ENCODE measurements at places on chromosomes 2 and 18. TPM values are rescaled to one million over a fixed set of nuclear protein-coding genes. Genes with fewer than 3 reads are reported as not detected.

- peak; percentile 65 for DNase-seq
These were observed 9.9 kb downstream of the TMBIM1 start for GRCh38 chr2:218282173-218282991.

GRCh38 chr18:42549596-42549995 is 565.9 kb downstream of the RIT2 start:
- DNase-seq, result no peak

DNA sequence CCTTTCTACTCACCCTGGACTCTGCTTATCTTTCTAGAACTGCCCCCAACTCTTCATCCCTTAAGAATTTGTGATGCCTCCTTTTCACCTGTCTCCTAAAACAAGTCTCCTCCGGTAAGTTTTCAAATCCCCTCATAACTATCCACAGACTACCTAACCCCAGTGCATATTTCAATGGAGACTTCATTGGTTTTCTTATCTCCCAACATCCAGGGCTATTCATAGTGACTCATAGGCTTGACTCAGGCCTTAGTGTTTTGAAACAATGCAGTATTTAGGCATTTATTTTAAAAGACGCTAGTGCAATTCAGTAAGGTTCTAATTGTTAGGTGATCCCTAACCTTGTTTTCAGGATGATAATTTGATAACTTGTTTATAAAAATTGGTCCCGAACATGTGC is 399.2 kb downstream of the CPS1 start:
- peak; percentile 61 for DNase-seq

DNA sequence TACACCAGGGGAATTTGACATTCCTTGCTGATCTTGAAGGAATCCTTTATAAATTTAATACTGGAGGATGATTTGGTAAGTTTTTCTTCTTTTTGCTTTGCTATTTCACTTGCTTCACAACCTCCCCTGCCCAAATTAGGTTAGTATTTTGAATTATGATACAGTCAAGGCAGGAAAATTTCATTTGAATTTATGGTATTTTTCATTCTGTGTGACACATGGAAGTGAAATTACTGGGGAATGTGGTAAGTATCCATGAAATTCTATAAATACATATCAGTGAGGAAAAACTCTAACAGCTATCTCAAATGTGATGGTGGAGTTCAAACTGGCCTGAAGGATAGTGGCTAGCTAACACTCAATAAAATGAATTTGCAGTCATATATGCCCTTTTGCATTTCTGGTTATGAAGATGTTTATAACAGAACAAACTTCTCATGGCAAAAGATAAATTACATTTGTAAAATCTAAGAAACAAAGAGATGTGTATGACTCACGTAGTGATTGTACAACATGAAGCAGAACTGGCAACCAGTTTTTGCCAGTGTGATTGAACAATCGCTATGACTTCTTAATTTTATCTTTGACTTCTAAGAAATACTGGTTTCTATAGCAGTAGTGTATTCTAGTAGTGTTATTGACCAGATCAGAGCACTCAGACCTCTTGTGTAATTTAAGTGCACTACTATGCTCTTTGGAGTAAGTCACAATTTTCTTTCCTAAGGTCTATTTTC is 152.6 kb downstream of the IKZF2 start:
- DNase-seq, result no peak

GRCh38 chr18:22667156-22667555 is 249.4 kb upstream of the CTAGE1 start:
- DNase-seq, result peak; percentile 12

GRCh38 chr2:175195012-175195411 is 13.5 kb upstream of the ATP5MC3 start:
- DNase-seq, result no peak

DNA sequence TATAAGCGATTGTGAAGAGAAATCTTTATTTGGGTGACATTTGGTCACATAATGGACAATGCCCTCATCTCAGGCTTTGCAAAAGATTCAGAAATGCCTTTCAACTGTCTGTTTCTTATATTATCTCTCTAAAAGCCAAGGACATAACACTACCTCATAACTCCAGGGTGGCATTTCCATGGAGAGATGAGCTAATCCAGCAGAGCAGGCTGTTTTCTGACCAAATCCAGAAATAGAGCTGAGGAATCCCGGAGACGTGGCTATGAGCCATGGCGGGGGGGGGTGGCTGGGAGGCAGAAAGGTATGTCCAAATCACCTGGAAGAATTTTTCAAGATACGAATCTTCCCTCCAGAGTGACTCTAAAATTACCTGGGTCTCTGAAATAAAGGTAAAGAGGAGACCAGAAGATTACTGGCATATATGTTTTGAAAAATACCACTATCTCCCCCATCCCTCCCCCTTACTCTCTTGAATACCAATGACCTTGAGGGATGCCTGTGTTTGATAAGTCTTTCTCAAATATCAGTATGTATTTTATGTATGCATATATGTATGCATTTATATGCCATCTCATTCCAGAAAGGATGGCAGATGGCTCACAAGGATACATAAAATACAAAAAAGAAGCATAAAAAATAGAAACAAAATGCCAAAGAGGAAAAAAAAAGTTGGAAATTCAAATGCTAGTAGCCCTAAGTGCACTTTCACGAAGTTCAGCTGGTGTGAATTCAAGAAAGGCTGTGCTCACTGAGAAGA is 296.0 kb upstream of the MGAT5 start:
- DNase-seq, result no peak

GRCh38 chr2:239401881-239402233 is 1.0 kb upstream of the HDAC4 start:
- DNase-seq, result no peak

GRCh38 chr2:20930928-20931327 is 108.0 kb upstream of the LDAH start:
- DNase-seq, result peak; percentile 92

- peak; percentile 52 for DNase-seq
These were observed 1.2 kb downstream of the EFEMP1 start for GRCh38 chr2:55922291-55922907.

DNA sequence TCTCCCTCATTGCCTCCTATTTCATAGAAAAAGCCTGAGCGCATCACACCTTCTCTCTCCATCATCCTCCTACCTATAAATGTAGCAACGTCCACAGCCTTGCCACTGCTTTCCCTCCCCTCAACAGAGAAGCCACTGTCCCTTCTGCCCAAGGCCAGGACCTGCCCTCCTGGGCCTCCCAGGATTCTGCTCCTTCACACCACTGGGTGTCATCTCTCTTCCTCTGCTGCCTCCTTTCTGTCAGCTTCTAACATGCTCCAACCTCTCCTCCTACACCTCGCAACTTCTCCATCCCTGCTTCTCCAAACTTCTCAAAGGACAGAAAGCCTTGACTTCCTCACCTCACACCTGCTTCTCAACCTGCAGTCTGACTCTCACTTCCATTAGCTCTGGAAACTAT is 21.2 kb upstream of the ME2 start:
- no peak for DNase-seq

DNA sequence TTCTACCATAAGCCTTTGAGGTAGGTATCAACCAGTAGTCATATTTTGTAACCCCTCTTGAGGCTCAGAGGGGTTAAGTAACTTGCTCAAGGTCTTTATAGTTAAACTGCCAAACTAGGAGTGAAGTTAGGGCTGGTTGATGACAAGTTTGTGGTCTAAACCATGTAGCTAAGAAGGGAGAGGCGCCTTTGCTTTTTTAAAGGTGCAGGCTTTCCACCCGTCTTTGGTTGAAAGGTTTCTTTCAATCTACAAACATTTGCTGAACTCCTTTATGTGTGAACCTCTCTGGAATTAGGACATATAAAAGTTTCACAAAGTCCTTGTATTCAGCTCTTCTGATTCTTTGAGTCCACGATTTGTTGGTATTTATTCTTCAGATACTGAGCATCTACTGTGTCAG is 2.4 kb upstream of the MTA3 start:
- DNase-seq, result no peak

- no peak for DNase-seq
These were observed 435.1 kb upstream of the MEIS1 start for GRCh38 chr2:65999796-66000195.

DNA sequence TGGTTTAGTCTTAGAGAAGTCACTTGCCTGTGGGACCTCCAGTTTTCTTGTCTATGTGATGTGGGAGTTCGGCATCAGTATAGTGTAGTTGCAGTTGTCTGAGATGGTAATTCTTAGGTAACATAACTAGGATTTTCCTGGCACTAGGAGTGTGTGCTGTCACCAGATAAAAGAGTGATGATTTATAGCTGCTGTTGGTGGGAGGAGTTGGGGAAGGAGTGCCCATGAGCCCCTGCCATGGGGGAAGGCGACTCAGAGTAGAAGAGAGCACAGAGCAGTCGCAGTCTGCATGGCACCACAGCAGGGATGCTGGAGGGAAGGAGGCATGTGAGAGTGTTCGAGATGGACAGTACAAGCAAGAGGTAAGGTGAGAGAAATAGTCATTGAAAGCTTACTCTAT is 38.7 kb downstream of the ATP9B start:
- DNase-seq, result no peak

DNA sequence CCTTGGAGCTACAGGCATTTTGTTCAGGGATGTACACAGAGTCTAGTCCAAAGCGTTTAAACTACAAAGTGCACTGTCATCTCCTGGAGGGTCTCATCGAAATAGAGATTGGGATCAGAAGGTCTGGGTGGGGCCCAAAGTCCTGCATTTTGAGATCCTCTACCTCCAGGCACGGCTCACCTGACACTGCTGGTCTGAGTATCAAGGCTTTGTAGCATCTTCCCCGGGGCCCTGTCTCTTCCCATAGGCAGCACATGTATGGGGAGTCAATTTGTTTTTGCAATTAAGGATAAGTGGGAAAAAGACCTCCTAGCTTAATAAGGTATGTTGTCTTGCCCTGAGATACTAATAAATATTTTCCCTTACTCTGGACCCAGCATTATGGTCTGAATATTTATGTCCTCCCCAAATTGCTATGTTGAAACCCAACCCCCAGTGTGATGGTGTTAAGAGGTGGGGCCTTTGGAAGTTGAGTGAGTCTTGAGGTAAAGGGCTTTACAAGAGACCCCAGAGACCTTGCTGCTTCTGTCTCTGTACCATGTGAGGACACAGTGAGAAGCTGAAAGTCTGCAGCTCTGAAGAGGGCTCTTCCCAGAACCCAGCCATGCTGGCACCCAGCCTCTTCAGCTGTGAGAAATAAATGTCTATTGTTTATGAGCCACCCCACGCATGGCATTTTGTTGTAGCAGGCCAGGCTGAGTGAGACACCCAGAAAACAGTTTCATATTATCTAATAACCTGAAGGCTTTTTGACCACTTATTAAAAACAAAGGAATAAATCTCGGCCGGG is 258.7 kb upstream of the HS6ST1 start:
- no peak for DNase-seq

- DNase-seq, result peak; percentile 49
These were observed 427.7 kb upstream of the LYPD1 start for GRCh38 chr2:133097666-133098065.

DNA sequence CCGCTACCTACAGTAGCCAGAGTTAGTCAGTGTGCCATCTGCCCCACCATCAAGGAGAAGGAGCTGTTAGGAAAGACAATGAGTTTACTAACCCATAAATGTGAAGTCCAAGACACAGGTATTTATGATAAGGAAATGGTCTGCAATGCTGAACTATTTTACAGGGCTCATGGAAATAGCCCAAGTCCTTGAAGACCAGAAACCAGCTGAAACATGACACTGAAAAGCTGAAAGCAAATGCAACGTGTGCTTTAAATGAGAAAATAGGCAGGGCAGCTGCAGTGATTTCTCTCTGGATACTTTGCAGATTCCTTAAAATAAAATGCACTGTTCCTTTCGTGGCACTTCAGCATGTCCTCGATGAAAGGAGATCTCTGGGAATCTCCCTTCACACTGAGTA is 256.4 kb upstream of the TCF4 start:
- DNase-seq, result no peak

DNA sequence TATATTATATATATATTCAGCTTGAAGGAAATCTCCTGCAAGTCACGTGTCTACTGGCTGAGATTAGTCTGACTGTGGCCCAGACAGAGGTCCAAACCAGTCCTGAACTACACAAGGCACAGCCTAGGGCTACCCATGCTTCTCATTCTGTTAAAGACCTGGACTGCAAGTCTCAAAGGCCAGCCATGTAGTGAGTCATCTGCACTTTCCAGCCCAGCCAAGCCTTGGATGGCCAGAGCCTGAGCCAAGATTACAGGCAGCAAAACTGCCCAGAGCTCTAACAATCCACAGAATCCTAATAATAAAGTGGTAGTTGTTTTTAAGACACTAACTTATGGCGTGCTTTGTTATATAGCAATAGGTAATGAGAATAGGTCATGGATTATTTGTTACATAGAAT is 259.6 kb downstream of the SS18 start:
- DNase-seq, result no peak

- no peak for DNase-seq
These were observed 1493.1 kb upstream of the ACVR2A start for GRCh38 chr2:146351689-146352088.

Gene LIPG
- total RNA-seq, result 32.6 TPM

Gene OTX1
- not detected for total RNA-seq

Gene GALNT14
- total RNA-seq, result 32.3 TPM

Gene RIT2
- total RNA-seq, result not detected

Gene ADRA2B
- 0.42 TPM for total RNA-seq

Gene CNPPD1
- total RNA-seq, result 36.2 TPM

Gene ALPG
- not detected for total RNA-seq
